Left renal pelvis (tissue), 4 donors: ENCODE measurements at places on chromosomes 4 and X. TPM values are rescaled to one million over a fixed set of nuclear protein-coding genes. Genes with fewer than 3 reads are reported as not detected.

The RPS6KA6 gene
- polyA plus RNA-seq: 20.7 TPM

The ELOVL6 gene
- polyA plus RNA-seq: 34.1 TPM

The BEX2 gene
- polyA plus RNA-seq: 69.2 TPM

The CLCN4 gene
- polyA plus RNA-seq: 3.7 TPM

The NAT8L gene
- 6.0 TPM for polyA plus RNA-seq

The SLC38A5 gene
- 6.7 TPM for polyA plus RNA-seq

The ACSL1 gene
- polyA plus RNA-seq: 59.7 TPM

The AKAP14 gene
- 0.42 TPM for polyA plus RNA-seq

The UGT2B17 gene
- polyA plus RNA-seq: not detected

The ABCG2 gene
- polyA plus RNA-seq: 8.4 TPM

The MAMLD1 gene
- 6.5 TPM for polyA plus RNA-seq

The ASB12 gene
- 0.63 TPM for polyA plus RNA-seq

The CXorf49 gene
- not detected for polyA plus RNA-seq

The MAGEA11 gene
- not detected for polyA plus RNA-seq

- peak; percentile 68 for DNase-seq
Measured at GRCh38 chr4:74874753-74875367, 58.1 kb upstream of the PARM1 start.

- DNase-seq: no peak
Measured at GRCh38 chr4:123832173-123833026, 435.8 kb downstream of the SPRY1 start.

DNA sequence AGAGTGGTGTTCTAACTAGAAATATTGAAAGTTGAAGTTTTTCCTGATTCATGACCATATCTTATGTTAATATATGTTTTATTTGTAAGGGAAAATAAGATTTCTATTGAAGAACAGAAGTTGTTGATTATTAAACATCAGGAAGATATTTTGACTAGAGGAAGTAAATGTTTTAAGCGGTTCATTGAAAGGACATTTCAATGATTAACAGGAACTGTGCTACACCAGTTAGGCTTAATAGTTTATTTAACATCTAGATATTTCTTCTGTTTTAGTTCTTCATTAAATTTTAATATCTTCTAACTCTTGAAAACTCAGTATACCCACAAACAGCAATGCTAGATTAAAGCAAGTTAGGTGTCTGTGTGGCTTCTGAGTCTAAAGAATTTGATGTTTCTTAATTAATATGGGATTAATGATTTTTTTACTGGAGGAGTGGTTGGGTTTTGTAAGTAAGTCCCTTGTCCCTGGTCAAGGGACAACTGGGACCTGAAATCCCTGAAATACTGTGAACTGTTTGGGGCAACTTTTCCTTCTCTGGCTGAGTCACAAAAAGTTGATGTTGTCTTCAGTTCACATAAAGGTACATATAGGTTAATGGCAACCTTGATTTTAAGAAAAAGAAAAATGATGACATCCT, 42.9 kb upstream of the CYP4V2 start:
- DNase-seq: no peak

- DNase-seq: no peak
Measured at GRCh38 chr4:94214703-94215319, 7.1 kb downstream of the SMARCAD1 start.

GRCh38 chr4:5465529-5465928, 242.8 kb downstream of the EVC2 start:
- DNase-seq: no peak

DNA sequence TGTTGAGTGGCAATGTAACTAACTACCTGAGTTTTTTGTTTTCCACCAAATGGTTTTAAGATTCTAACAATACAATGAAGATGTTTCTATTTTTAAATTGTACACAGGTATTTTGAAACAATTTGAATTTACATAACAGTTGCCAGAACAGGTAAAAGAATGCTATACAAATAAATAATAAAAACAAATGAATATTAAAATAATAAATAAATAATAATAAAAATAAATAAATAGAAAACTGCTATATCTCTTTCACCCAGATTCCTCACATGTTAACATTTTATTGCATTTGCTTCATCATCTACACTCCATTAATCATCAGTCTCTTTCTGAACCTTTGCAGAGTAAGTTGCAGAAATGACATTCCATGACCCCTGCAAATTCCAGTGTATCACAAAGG, 32.3 kb upstream of the DSPP start:
- DNase-seq: no peak

GRCh38 chrX:112380541-112381278, 298.1 kb upstream of the TRPC5 start:
- DNase-seq: no peak

GRCh38 chr4:67727124-67727850, 26.3 kb upstream of the UBA6 start:
- no peak for DNase-seq

GRCh38 chrX:22220941-22221340, 51.8 kb upstream of the CBLL2 start:
- DNase-seq: no peak

GRCh38 chrX:86002076-86002896, 45.1 kb downstream of the CHM start:
- no peak for DNase-seq

DNA sequence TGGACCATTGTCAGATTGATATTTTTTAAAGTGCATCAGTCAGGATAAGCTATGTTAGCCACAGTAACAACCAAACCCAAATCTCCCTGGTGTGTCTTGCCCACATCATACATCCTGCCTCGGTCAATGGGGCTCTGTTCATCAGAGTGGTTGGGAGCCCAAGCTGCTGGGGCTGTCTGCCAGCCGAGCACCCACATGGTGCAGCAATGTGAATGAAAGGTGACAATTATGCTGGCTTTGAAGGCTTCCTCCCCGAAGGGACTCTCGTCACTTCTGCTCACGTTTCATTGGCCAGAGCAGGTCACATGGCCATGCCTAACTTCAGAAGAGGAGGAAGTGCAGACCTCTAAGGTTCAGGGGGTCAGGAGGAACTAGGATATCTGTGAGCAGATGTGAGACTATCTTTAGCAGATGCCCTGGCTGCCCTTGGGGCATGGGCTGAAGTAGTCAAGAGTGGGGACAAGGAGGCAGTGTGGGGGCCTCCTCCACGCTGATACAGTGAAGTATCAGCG, 1.3 kb upstream of the JAKMIP1 start:
- DNase-seq: no peak

- DNase-seq: no peak
Measured at GRCh38 chrX:147848543-147849443, 62.9 kb upstream of the FMR1 start.

- DNase-seq: no peak
Measured at GRCh38 chr4:2412534-2412884, 5.9 kb downstream of the ZFYVE28 start.

DNA sequence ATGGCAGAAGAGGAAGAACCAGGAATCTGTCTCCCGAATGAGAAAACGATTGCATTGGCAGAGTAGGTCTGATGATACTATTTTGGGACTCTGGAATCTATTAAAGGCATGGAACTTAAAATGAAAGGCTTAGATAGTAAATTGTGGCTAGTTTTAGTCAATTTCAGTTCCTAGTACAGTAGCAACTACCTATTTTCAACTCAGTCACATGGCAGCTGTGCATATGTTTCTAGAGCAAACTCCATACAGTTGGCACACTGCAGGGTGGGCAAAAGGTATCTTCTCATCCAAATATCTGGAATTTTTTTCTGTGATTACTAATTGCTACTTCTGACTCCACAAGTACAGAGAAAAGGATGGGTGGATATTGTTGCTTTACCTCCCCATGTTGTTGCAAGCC, 663.6 kb downstream of the PCDH7 start:
- no peak for DNase-seq

DNA sequence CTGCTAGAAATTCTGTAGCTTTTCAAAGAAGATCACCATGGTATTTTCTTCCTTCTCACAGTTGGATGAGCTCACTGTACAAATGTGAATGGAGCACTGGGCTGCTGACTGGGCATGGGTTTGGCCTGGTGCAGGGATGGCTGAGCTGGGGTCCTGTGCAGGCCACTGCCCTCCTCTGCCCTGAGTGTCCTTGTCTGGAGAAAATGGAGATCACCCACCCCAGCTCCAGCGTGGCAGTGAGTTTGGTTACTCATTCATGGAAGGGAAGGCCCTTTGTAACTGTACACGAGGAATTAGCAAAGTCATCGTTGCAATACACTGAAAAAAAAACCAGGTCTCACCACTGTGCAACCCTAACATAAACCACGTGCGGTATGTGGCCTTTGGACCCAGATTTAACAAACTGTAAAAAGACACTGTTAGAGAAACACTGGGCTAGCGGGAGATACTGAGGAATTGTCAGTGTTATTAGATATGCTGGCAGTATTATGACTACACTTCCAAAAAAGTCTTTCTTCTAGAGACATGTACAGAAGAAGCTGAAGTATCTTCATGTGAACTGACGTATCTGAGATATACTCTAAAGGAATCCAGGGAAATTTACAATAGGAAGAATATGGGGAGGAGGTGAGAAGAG, 16.1 kb upstream of the TBC1D14 start:
- no peak for DNase-seq

GRCh38 chr4:101753721-101754120, 36.8 kb upstream of the BANK1 start:
- DNase-seq: no peak

DNA sequence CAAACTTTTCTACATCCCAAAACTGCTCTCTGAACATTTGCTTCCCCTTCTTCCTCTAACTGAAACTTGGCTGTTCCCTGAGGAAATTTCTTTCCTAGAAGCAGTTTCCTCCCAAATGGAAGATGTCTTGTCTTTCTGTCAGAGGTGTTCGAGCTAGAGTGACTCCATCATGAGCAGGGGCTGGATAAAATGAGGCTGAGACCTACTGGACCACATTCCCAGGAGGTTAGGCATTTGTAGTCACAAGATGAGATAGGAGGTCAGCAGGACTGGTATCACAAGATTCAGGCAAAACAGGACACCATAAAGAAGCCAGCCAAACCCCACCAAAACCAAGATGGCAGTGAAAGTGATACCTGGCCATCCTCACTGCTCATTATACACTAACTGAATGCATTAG, 35.8 kb upstream of the PGRMC2 start:
- no peak for DNase-seq

GRCh38 chr4:53920116-53920515, 144.3 kb downstream of the CHIC2 start:
- DNase-seq: no peak

- no peak for DNase-seq
Measured at GRCh38 chr4:74805601-74806000, 11.3 kb upstream of the BTC start.

- DNase-seq: peak; percentile 4
Measured at GRCh38 chr4:105061136-105061696, 85.5 kb upstream of the TET2 start.

DNA sequence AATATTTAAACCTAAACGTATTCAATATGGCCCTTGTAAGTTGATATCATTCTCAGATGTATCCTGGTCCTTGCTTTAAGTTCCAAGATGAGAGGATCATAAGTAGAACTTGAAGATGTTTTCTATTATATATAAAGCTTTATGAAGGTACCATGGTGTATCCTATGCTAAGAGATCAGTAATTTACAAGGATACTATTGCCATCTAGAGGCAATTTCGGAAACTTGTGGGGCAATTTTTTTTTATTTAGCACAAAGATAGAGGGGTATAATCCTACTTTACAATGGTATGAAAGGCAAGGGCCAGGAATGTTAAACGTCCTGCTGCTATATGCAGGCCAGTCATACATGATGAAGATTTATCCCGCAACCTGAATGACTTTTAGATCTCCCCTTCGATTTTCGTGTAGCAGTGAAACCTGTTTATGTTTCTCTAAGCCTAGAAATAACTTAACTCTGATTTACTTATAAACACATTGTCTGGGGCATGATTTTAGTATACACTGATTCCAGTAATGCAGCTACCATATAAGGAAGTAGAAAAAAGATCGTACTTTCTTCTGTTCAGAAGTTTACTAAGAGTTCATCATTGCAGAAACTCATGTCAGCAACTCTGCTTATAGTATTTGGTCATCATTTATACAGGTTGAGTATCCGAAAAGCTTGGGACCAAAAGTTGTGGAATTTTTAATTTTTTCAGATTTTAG, 2.6 kb downstream of the SLC25A31 start:
- no peak for DNase-seq

DNA sequence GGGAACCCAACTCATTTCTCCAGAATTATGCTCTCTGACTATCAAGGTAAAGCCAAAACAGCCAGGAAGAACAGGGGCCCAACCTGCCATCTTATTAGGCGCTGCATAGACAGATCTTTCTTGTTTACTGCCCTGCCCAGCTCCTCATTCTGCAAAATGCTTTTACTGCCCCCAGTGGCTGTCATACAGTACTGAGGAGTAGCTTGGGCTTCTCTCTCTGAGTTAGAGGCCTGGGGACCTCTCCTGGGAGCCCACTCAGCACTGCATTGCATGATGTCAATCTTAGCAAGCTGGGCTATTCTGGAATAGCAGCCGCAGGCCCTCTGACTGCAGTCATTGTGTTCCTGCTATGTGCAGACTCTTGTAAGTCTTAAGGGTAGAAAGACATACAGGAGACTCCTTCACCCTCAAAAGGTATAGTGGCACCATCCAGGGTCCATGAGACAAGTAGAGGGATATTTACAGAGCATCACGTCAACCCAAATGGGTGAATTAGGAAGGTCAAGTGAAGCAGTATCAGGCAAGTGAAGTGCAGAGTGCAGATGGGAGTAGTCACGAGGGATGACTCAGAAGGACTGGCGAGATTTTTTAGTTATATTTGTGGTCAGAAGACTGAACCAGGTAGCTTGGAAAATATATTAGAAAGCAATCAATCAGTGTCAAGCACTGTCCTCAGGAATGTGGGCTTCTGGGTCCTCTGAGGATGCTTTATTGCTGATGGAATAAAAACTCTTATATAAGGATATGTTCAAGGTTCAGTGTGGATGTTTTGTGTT, 294.1 kb upstream of the SFRP2 start:
- no peak for DNase-seq

DNA sequence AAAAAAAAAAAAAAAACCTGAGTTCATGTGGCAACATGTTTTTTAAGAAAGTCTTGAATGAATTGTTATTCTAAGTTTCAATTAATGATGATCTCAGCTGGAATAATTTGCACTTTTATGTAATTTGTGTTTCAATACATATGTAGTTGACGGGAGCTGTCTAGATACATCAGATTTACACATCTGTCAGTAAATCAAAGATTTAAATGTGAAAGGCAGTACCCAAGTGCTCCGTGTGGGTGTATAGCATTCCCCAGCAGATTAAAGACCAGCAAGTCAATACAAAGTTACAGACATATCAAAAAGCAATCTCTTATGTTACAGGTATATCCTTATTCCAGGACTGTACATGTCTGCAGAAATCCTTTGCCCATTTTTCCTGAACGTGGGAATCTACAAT, 35.2 kb downstream of the SYNPO2 start:
- no peak for DNase-seq

- no peak for DNase-seq
Measured at GRCh38 chrX:118495061-118495921, at the start of gene DOCK11. Gene DOCK11 (plus strand): TSS chrX:118495815. CDS start chrX:118495972, 157 bp downstream.

- no peak for DNase-seq
Measured at GRCh38 chr4:99414401-99414800, 20.7 kb downstream of the ADH7 start.

- DNase-seq: no peak
Measured at GRCh38 chr4:146178126-146178525, 2.6 kb downstream of the LSM6 start.

- DNase-seq: no peak
Measured at GRCh38 chr4:134906404-134907023, 704.9 kb upstream of the PABPC4L start.

GRCh38 chr4:44446191-44446590, 2.4 kb downstream of the KCTD8 start:
- DNase-seq: no peak

GRCh38 chrX:69137371-69138117, 27.7 kb downstream of the PJA1 start:
- DNase-seq: no peak
